GM12892 (cell line): ENCODE measurements at places on chromosomes 3 and 15.

- no peak for DNase-seq
These were observed 449.4 kb upstream of the PPP2R3A start for GRCh38 chr3:135516143-135516542.

GRCh38 chr3:150582620-150583019, 20.5 kb upstream of the SELENOT start:
- peak; percentile 13 for DNase-seq

DNA sequence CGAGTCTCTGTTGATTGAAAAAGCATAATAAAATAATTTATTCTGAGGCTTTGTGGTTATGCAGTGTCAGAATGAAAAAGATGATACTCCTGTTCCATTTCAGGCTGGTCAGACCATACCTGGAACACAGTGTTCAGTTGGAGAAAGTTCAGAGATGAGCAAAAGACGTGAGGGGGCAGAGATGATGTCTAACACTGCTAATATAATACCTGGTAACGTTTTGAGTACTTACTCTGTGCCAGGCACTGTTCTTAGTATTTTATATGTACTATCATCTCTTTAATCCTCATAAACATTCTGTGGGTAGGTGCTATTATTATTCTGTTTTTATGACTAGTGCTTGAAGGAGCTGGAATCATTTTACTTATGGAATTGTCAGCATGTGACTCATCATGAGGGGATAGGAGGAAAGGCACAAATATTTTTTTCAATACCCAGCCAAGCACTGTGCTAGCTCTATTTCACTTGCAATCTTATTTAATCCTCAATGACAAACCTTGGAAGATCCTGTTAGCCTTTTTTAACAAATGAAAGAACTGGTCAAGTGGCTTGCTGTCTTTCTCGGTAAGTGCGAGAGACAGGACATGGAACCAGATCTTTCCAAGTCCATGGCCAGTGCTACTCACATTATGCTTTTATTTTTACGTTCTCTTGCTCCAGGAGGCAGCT, 31.8 kb downstream of the IQGAP1 start:
- DNase-seq, result no peak

DNA sequence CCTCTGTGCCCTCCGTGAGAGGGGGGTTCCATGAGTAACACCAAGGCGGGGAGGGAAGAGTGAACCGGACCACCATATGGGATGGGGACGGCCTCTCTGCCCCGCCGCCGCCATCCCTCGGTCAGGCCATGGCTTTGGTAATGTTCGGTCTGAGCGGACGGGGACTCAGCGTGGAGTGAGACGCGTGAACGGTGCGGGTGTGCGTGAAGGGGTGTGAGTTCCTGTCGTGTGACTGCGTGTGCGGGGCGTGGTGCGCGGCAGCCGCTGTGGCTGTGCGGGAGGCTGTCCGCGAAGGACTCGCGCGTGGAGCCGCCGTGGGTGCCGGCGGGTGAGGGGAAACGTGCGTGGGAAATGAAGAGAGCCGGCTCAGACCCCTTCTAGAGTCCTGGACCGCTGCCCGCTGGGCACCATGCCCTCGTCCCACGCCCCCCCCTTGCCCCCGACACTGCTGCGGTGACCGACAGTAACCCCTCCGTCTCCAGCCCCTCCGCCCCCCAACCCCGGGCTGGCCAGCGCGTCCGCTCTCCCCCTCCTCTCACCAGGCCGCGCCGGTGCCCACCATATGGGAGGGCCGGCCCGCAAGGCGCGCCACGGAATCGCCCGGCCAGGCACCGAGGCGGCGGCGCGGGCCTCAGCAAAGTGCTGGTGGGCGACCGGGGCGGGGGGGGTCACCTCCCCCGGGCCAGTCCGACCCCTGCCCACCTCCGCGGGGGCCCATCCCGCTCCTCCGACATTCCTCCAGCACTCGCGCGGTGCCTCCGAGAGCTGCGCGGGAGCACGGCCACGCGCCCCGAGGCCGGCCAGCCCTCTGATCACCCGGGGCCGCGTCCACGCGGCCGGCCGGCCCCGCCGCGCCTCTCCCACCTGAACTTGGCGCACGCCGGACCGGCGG, 589 bp downstream of the KLF15 start:
- DNase-seq, result no peak

DNA sequence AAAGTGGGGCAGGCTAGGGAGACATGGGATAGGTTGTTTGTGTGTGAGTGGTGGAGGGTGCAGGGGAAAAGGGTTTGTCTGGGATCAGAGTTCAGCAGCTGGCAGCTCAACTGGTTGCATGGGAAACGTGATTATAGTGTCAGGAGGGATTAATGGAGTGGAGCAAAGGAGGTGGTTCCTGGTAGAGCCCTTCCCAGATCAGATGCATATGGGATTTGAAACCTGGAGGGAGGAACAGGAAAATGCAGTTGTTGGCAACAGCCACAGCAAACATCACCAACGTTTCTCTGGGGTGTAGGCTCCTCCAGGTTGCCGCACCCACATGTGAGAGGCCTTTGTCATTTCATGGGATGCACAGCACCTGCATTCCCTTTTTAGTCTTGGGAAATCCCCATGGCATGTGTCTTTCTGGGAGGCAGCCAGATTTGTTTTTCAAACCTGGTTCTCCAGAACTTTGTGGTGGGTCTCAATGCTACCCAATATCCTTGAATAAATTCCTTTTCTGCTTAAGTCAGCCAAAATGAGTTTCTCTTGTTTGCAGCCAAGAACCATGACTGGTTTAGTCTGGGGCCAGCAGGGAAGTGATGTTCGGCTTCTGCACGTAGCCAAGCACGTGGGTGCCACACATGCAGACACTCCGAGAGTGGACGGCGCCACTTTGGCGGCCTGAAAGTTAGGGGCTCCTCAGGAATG, 61.3 kb downstream of the BDH1 start:
- DNase-seq, result no peak

GRCh38 chr3:142971431-142971830, 8.0 kb upstream of the PAQR9 start:
- DNase-seq, result no peak

DNA sequence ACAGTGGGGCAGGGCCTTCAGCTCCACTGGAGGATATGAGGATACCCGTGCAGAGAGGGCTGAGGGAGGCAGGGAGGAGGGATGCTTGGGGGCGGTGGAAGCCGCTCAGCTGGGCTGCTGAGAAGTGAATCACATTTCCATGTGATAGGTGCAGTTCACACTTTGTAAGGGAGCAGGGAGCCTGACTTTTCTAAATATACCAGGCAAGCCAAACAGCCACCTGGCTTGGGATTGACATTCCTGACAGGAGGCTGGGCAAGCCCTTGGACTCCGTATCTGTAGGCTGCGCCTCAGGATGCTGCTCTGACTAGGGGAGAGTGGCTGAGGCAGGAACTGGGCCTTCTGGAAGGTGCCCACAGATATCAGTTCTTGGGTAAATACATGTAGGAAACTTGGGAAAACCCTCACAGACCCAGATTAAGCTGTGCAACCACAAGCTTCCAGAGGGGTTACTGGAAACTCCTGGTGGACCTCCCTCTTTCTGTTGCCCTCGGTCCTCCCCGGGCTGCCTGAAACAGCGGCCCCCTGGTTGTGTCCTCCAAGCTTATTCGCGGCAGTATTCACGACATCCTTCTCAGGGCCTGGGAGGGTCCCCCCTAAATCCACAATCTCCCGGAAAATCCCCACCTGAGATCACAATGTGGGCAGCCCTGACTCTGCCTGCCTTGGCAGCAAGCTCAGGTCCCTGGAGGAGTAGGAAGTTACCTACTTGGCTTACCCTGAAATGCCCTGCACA, 33.0 kb upstream of the ADCY5 start:
- no peak for DNase-seq

- DNase-seq, result no peak
These were observed 159.5 kb upstream of the TMCO5A start for GRCh38 chr15:37774961-37775360.
